ENCODE measurements at places on chromosomes 5 and 9. TPM values are rescaled to one million over a fixed set of nuclear protein-coding genes. Genes with fewer than 3 reads are reported as not detected.

DNA sequence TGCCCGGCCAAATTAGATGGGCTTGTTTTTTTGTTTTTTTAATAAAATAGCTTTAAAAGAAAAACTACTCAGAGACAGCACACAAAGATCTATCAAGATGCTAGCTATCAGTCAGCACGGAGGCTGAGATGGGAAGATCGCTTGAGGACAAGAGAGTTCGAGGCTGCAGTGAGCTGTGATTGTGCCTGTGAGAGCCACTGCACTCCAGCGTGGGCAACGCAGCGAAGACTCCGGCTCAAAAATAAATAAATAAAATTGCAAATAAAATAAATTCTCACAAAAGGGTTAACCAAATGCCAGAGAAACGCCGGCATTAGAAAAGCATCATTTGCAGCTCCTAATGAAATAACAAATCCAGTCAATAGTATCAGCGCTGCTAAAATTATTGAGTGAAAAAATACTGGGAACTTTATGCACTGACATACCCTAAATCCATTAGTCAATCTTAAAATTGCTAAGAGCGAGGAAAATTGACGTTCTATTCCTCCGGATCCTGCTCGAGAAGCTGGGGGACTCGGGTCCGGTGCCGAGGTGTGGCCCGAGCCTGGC lies 681 bp downstream of the CPLANE1 start:
- no peak for DNase-seq

DNA sequence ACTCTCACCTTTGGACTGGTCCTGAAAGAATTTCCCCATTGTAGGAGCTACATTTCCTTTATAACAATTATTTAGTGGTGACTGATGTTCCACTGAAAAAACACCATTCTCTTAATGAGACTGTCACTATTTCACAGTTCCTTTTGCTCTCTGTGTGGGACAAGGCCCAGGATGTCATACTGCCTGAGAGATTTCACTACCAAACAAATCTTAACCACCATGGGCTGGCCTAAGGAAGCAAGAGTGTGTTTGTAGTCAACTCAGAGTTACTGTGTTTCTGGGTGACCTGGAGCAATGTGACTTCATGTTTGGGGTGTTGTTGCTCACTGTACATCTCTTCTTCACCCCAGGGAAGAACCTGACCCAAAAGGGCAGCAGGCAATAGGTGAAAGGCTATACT lies 50.1 kb upstream of the ZNF608 start:
- DNase-seq, result no peak

DNA sequence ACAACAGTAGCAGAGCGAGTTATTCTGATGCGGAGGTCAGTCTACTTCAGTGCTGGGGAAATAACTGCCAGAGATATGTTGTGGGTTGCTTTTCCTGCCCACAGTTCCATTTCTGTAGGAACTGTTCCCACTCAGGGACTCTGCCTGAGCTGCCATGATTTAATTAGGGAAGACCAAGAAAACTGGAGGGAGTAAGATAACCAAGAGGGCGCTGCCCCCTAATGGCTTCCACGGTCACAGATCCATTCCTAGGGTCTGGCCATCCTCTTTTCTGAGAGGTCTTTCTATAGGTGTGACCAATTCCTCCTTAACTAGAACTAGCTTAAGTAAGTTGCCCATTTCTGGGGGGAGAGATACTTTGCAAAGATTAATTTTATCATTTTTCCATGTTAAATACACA lies 125.9 kb downstream of the APBA1 start:
- DNase-seq, result no peak

GRCh38 chr5:14663734-14664269 lies 716 bp upstream of the OTULIN start:
- peak; percentile 39 for DNase-seq

DNA sequence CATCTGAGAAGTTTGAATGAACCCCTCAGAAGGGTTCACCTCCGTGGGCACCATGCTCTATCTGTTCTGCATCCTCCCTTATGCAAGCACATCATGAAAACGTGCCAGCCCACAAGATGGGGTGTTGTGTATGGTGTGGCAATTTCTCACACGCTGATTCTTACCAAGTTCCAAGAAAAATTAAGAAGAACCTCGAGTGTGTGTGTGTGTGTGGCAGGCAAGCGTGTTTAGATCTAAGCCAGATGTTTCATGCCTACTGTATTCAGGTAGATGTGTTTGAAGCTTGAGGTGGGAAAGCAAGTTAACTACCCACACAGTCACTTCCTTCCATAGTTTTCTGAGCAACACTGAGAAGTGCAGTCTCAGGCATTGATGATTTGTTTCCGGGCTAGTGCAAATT lies 77.7 kb upstream of the GNA14 start:
- peak; percentile 18 for DNase-seq

GRCh38 chr5:1204693-1205242 lies 3.4 kb downstream of the SLC6A19 start:
- no peak for DNase-seq

GRCh38 chr5:126636956-126637355 lies 36.2 kb downstream of the PHAX start:
- no peak for DNase-seq

- no peak for DNase-seq
Observed at GRCh38 chr5:153067869-153068268, 422.6 kb upstream of the GRIA1 start.

GRCh38 chr9:80520231-80520630 lies 948.5 kb downstream of the TLE4 start:
- DNase-seq, result no peak

- DNase-seq, result no peak
Observed at GRCh38 chr5:159243385-159243784, 19.7 kb upstream of the UBLCP1 start.

DNA sequence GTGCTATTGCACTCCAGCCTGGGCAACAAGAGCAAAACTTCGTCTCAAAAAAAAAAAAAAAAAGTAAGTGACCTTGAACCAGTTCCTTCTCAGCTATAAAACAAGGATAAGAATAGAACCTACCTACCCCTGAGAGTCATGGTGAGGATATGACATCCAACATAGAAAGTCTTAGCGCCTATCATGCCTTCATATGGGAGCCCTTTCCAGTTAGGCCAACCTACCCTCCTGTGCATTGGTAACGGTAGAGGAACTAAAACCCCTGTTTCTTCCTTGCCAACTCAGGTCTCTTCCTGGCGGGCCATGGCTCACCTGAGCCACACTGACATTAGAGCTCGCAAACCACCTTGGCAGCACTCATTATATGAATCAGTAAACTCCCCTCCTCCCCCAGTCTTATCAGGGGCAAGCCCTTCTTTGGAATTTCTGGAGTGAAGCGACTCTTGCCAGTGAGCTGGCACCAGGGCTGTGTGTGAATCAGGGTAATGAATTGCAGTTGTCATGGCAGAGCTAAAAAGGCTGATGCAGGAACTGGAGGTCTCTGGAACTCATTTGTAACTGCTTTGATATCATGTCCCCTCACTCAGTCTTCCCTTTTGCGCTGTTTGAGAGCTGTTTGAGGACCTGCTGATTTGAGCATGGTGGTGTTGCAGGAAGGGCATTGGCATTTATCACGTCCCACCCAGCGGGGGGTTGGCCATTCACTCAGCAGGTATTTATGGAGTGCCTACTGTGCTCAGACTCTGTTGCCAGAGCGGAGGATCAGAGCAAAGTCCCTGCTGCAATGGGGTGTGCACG lies 10.3 kb downstream of the WWC1 start:
- DNase-seq, result no peak

DNA sequence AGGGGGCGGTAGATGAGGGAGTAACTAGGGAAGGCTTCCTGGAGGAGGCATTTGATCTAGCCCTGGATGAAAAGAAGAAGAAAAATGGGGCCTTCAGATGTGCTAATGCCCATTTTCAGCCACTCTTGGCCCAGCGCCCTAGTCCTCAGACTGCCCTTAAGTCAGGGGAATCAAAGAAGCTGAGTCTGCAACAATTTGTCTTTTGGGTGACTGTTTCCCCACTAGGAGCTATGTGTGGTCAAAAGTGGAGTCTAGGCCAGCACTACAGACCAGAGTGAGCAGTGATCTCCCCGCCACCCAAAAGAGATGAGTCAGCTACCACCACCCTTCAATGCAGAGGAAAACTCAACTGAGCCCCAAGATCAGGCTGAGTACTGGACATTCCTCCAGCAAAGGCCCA lies 542.1 kb downstream of the BNC2 start:
- DNase-seq, result no peak

GRCh38 chr5:77546-77945 lies 14.4 kb upstream of the PLEKHG4B start:
- DNase-seq, result no peak

DNA sequence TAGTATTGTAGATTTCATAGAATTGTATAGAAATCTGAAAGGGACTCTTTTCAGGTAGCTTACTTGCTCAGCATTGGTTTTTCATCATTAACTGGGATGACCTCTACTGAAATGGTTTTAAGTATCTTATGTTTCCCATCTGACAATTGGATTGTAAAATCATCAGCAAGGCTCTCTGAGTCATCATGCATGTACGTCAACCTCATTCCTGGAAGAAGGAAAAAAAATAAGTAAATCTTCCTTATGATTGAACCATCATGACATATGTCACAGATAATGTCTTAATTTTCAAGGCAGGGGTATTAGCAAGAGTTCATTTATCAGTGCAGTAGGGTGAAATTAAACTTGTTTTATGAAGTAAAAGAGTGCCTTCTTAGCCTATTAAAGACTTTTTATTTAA lies 74.9 kb upstream of the CER1 start:
- DNase-seq, result no peak

- no peak for DNase-seq
Observed at GRCh38 chr5:32115985-32116384, 58.1 kb downstream of the GOLPH3 start.

DNA sequence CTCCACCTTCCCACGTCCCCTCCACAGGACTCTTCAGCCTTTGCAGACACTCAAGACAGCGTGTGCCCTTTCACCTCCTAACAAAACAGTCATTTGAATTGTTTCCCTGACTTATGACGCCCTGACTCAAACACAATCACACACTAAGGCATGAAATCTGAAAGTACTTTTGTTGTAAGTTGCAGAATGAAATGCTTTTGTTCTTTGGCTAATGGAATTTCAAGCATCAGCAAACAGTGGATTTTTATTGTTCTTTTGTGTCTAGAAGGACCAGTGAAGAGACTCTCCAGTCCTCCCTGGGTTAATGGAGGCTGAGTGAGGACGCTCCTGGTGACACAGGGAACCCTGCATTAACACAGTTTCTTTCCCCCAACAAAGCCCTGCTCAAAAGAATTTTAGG lies 380.1 kb downstream of the CTNND2 start:
- DNase-seq, result no peak

DNA sequence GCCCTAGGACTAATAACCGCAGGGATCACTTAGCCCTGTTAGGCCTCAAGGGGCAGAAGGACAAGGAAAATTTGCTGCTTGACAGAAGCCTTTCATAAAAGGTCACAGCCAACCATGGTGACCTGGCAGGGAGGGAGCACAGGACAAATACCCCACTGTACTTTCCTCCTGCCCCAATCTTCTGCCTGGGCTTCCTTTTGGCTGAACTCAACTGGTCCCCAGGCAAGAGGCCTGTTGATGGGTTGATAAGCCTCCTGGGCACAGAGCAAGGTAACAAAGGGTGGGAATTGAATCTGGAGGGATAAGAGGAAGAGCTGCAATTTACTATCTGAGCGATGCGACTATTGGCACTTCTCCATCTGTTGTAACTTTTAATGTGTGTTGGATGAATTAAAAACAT lies 392.9 kb downstream of the RASEF start:
- DNase-seq, result no peak

DNA sequence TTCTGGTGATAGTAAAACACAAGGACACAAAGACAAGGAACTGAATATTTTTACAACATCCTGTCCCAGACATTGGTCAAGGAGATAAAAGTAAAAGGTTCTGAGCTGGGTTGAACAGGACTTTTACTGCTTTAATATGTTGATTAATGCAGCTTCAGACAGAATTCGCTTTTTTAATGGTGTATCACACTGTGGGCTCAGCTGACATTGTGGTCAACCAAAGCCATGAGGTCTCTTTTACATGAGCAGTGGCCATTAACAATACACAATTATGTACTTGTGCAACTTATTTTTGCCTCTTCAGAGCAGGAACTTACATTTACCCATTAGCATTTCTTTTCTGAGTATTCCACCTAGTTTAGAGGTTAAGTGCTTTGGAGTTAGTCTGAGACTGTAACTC lies 22.8 kb upstream of the ERBIN start:
- no peak for DNase-seq

GRCh38 chr5:80220245-80220897 lies 35.5 kb downstream of the SERINC5 start:
- DNase-seq, result no peak

DNA sequence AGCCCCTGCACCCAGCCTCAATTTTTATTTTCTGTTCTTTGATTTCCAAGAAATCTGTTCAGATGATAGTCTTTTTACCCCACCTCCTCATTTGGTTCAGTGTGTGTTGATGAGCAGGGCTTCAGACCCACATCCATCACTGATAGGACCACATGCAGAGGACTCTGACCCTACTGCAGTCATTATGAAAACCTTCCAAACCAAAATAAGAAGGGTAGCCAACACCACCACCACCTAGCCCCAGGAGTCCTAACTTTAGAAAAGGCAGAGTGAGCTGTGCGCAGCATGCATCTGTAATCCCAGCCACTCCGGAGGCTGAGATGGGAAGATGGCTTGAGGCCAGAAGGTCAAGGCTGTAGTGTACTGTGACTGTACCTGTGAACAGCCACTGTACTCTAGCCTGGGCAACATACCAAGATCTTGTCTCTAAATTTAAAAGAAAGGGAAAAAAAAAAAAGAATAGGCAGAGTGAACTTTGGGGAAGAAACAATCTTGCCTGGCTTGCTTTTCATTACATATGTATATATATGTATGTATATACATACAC lies 13.0 kb downstream of the CDKN2AIPNL start:
- no peak for DNase-seq

DNA sequence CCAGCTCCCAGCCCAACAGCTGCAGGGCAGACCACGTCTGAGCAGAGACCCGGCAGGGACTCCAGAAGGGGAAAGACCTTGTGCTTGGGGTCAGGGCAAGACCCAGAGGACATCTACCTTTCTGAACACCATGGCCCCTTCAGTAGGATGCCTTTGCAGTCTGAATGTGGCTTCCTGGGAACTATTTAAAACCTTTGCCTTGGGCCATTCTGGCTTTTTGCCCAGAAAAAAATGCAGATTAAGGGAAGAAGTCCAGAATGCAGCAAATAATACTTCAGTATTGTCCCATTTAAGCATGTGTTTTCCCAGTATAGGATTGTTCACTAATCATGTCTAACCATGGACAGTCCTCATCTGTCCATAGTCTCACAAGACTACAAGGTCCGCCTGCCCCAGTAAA lies 67.5 kb upstream of the ERCC6L2 start:
- no peak for DNase-seq

GRCh38 chr9:130260816-130261765 lies 4.5 kb upstream of the HMCN2 start:
- no peak for DNase-seq

Gene EPB41L4B
- total RNA-seq, result 1.6 TPM

Gene DCTN3
- total RNA-seq, result 75.6 TPM

Gene PCDHGB2
- 0.34 TPM for total RNA-seq

Gene AK3
- 37.1 TPM for total RNA-seq

Gene NEUROG1
- not detected for total RNA-seq

Gene CACFD1
- total RNA-seq, result 2.8 TPM

Gene DDX41
- total RNA-seq, result 117 TPM

Gene STPG3
- total RNA-seq, result 0.63 TPM

Gene URM1
- total RNA-seq, result 69.3 TPM

Gene MLANA
- not detected for total RNA-seq

Gene SHC3
- total RNA-seq, result not detected

Gene COL27A1
- total RNA-seq, result 1.3 TPM

Gene NDST1
- total RNA-seq, result 3.4 TPM
